Activated naive CD8-positive, alpha-beta T cell treated with anti-CD3 and anti-CD28 coated beads, Interleukin-2, amount 50 U/mL, for 24 hours (primary cell): ENCODE measurements at places on chromosomes 12 and 14.
A peak's percentile ranks its signal among the peaks of the same experiment; 100 is the strongest.

DNA sequence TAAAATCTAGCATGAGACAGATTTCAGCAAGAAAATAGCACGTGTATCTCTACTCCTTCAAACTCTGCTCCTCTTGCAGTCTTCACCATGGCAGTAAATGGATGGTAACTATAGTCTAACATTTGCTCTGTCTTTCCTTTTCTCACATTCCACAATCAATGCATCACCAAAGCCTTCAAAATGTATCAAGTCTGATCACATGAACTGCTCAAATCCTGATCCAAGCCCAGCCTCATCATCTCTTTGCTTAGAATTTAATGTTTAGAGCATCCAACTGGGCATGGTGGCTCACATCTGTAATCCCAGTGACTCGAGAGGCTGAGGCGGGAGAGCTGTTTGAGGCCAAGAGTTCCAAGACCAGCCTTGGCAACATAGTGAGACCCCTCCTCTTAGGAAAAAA is 45.9 kb downstream of the CDK17 start:
- peaks cover 4% of the 10 kb centered on the region for H3K36me3 ChIP-seq
- no peak overlapping the region for H3K27ac ChIP-seq

- no peak for DNase-seq
- no peaks in the 10 kb centered on the region for H3K4me1 ChIP-seq
- peaks cover 20% of the 10 kb centered on the region for H3K27me3 ChIP-seq
- H3K4me3 ChIP-seq = no peak overlapping the region
- H3K27ac ChIP-seq = no peak overlapping the region
Measured at GRCh38 chr14:76514213-76514998, 138.5 kb downstream of the ESRRB start.

DNA sequence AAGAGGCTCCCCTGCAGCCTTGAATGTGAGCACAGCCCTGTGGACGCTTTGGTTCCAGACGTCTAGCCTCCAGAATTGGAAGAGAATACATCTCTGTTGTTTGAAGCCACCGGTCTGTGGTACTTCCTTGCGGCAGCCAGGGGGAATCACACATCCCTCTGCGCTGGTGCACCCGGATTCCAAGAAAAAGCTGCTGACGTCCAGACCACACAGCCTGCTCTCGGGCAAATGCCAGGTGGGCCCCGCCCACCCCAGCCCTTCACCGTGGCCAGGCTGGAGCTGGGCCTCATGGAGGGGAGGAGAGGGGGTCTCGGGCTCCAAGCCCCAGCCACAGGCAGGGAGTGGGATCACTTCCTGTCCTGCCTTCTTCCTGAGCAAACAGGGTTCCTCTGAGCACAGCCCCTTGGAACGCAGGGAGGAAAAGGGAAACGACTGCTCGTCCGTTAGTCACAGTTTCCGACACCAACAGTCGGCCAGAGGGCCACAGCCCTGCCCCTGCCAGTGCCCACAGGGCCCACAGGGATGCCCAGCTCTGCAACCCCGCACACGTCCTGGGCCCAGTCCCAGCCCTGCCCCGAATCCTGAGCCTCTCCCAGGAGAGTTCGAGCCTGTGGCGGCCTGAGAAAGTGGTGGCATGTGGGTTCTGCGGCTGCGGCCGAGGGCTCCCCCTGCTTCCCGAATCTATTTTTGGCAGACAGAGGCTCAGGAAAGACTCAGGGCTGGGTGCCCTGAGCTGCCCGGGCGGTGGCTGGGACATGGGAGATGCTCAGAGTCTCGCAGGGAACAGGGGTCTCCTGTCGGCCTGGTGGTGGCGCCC is 85.3 kb downstream of the RFLNA start:
- no peak for DNase-seq
- H3K27me3 ChIP-seq = no peaks in the 10 kb centered on the region
- H3K4me1 ChIP-seq = no peaks in the 10 kb centered on the region
- H3K27ac ChIP-seq = no peak overlapping the region

- no peaks in the 10 kb centered on the region for H3K27me3 ChIP-seq
- no peak overlapping the region for H3K4me3 ChIP-seq
- no peaks in the 10 kb centered on the region for H3K4me1 ChIP-seq
Measured at GRCh38 chr12:83613586-83614110, 926.9 kb downstream of the TMTC2 start.

- no peak overlapping the region for H3K27ac ChIP-seq
- no peaks in the 10 kb centered on the region for H3K27me3 ChIP-seq
- no peak overlapping the region for H3K4me3 ChIP-seq
Measured at GRCh38 chr14:33610121-33610520, 340.8 kb downstream of the EGLN3 start.

DNA sequence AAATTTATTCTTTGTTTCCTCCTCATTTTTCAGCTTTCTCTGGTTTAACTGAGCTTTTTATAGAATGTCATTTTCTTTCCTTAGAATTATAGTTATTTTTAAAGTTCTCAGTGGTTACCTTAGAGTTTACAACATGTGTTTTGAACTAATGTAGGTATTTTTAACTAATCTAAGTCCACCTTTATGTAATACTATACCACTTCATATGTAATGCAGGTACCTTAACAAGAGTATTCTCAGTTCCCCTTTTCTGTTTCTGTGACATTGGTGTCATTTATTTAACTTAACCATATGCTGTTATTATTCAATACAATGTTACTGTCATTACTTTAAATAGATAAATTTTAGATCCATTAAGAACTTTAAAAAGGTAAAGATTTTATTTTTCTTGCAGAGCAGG is 30.3 kb upstream of the KCNC2 start:
- H3K27me3 ChIP-seq = no peaks in the 10 kb centered on the region
- no peaks in the 10 kb centered on the region for H3K4me1 ChIP-seq
- H3K36me3 ChIP-seq = no peaks in the 10 kb centered on the region
- DNase-seq = no peak
- H3K27ac ChIP-seq = no peak overlapping the region

DNA sequence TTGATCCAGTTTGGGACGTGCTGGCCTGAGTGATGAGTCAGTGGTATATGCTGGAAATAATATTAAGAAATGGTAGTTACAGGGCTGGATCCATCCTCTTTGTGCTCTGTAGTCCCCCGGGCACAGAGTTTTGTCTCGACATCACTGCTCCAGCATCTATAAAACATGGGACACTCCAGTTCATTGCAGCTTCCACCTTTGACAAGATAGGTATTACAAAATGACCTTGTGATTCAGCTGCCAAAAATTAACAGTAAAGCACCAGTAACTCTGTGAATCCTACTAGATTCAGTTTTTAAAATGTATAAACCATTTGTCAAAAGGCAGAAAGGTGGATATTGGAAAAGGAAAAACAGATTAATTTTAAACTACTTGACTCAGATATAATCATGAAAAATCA is 14.6 kb upstream of the GNG2 start:
- no peak for DNase-seq
- peak overlapping the region; percentile 95 for H3K27ac ChIP-seq
- H3K27me3 ChIP-seq = peaks cover 2% of the 10 kb centered on the region
- H3K36me3 ChIP-seq = peaks cover 30% of the 10 kb centered on the region
- peak overlapping the region; percentile 82 for H3K4me3 ChIP-seq

GRCh38 chr12:54141431-54142113 is 47.2 kb downstream of the SMUG1 start:
- no peaks in the 10 kb centered on the region for H3K4me1 ChIP-seq
- H3K36me3 ChIP-seq = no peaks in the 10 kb centered on the region
- peaks cover 16% of the 10 kb centered on the region for H3K27me3 ChIP-seq
- no peak overlapping the region for H3K27ac ChIP-seq
- H3K4me3 ChIP-seq = no peak overlapping the region

DNA sequence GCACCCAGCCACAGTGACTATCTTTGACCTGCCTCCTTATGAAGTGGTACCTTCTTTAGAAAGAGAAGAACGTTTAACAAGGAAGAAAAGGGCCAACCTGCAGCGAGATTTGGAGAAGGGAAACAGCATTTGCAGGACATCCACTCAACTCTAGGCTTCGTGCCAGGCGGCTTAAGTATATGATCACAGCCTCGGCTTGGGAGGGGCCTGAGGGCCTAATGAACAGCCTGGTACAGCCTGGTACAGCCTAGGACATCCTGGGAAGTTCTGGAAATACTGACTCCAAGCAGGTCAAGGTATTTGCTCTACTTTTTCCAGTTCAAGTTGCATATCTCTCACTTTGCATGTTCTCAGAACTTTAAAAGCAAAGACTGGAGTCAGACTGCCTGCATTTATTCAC is 16.1 kb downstream of the HCAR2 start:
- no peak overlapping the region for H3K4me3 ChIP-seq
- DNase-seq = no peak
- H3K27me3 ChIP-seq = no peaks in the 10 kb centered on the region
- no peak overlapping the region for H3K27ac ChIP-seq
- H3K36me3 ChIP-seq = no peaks in the 10 kb centered on the region

GRCh38 chr12:113422030-113422885 is at the start of gene SDSL:
Gene SDSL (plus strand): TSS chr12:113422380. CDS start chr12:113427983, 5,603 bp downstream.
- no peaks in the 10 kb centered on the region for H3K36me3 ChIP-seq
- H3K4me3 ChIP-seq = peak within 1 kb of the TSS; percentile 66
- peaks cover 10% of the 10 kb centered on the region for H3K4me1 ChIP-seq
- peaks cover 9% of the 10 kb centered on the region for H3K27me3 ChIP-seq

- no peaks in the 10 kb centered on the region for H3K27me3 ChIP-seq
- no peak overlapping the region for H3K27ac ChIP-seq
- no peak for DNase-seq
- no peak overlapping the region for H3K4me3 ChIP-seq
Measured at GRCh38 chr14:75626863-75627262, 33.8 kb downstream of the ERG28 start.

- no peaks in the 10 kb centered on the region for H3K27me3 ChIP-seq
- no peaks in the 10 kb centered on the region for H3K36me3 ChIP-seq
- H3K27ac ChIP-seq = no peak overlapping the region
Measured at GRCh38 chr12:74424778-74425177, 112.9 kb upstream of the ATXN7L3B start.

- DNase-seq = no peak
- H3K27me3 ChIP-seq = no peaks in the 10 kb centered on the region
- peaks cover 29% of the 10 kb centered on the region for H3K4me1 ChIP-seq
- H3K36me3 ChIP-seq = no peaks in the 10 kb centered on the region
- H3K27ac ChIP-seq = peak overlapping the region; percentile 81
- H3K4me3 ChIP-seq = peak overlapping the region; percentile 24
Measured at GRCh38 chr12:32272465-32272864, 126.9 kb upstream of the FGD4 start.

DNA sequence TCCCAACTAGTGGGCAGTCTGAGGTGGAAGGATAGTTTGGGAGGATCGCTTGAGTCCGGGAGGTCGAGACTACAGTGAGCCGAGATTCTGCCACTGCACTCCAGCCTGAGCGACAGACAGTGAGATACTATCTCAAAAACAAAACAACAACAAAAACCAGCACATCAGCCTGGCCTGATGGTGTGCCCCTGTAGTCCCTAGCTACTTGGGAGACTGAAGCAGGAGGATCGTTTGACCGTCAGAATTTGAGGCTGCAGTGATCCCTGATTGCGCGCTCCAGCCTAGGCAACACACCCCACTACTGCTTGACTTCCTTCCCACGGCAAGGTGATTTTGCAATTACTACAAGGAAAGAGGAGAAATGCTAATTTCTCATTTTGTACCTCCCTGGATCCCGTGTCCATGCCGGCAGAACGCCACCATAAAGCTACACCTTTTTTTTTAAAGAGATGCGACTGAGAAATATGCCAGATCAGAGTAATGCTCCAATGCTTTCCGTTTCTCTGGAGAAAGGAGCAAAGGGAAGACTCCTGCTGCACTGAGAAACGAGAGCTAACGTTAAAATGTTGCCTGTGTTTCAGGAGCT is 672 bp upstream of the SCFD1 start:
- H3K4me1 ChIP-seq = peaks cover 44% of the 10 kb centered on the region
- H3K4me3 ChIP-seq = peak overlapping the region; percentile 98
- H3K27ac ChIP-seq = peak overlapping the region; percentile 96
- no peaks in the 10 kb centered on the region for H3K27me3 ChIP-seq
- no peak for DNase-seq

GRCh38 chr14:23512156-23512555 is 39.4 kb downstream of the ZFHX2 start:
- H3K27ac ChIP-seq = peak overlapping the region; percentile 49
- peak; percentile 8 for DNase-seq
- peaks cover 6% of the 10 kb centered on the region for H3K4me1 ChIP-seq
- H3K4me3 ChIP-seq = peak overlapping the region; percentile 76
- no peaks in the 10 kb centered on the region for H3K36me3 ChIP-seq
- H3K27me3 ChIP-seq = no peaks in the 10 kb centered on the region

DNA sequence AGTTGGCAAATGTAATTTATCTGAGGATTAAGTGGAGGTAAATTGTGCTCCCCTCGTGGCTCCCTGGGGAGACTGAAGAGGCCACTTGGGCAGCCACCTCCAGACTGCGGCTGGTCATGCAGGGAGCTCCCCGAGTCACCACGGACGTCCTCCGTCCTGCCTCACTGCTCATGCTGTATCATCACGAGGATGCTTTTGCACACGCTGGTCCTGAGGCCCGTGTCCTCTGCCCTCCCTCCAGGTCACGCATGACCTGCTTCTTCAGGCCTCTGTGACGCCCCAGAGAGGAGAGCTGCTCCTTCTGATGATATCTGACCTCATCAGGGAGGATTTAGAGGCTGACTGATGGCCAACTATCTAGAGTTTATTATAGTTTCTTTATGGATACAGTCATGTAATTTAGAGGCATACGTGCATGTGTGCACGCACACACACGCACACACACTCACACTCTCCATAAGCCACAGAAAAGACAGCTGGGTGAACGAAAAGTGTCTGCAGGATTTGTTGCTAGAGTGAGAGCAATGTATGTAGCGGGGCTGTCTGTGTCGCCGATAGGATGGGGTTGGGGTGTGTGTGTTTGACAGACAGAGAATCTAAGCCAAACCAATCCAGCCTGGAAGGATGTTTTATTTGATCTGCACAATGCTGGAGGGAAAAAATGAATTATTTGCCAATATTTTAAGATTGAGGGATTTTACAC is 160.0 kb downstream of the ADGRD1 start:
- peaks cover 9% of the 10 kb centered on the region for H3K4me1 ChIP-seq
- H3K36me3 ChIP-seq = no peaks in the 10 kb centered on the region
- no peak overlapping the region for H3K4me3 ChIP-seq
- no peak overlapping the region for H3K27ac ChIP-seq
- no peak for DNase-seq
- H3K27me3 ChIP-seq = peaks cover 4% of the 10 kb centered on the region

DNA sequence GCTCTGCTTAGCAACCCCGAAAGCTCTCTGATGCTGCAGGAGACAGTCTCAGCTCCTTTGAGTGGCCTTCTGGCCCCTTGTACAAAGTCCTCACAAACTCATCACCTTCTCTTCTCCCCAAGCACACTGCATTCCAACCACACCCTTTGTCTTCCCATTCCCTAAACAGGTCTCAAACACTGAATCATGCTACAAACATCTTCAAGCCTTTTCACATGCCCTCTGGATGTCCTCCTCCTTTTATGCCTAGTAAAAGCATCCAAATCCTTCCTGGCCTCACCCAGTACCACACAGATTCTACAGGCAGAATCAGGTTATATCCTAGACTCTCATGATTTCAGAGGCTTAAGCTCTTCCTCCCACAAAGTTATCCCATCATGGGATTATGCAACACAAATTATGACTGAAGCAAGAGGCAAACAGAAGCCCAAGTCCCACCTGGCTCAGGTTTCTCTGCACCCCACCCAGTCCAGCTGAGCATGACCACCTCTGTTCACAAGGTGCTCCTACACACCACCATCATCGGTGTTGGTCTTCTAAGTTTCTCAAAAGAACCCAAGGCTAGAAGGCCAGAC is 61.4 kb upstream of the PCED1B start:
- H3K4me3 ChIP-seq = no peak overlapping the region
- DNase-seq = no peak
- H3K4me1 ChIP-seq = peaks cover 5% of the 10 kb centered on the region
- peaks cover 14% of the 10 kb centered on the region for H3K27me3 ChIP-seq
- H3K27ac ChIP-seq = no peak overlapping the region

- H3K27me3 ChIP-seq = peaks cover 3% of the 10 kb centered on the region
- H3K27ac ChIP-seq = no peak overlapping the region
- DNase-seq = no peak
- no peaks in the 10 kb centered on the region for H3K36me3 ChIP-seq
- H3K4me1 ChIP-seq = no peaks in the 10 kb centered on the region
Measured at GRCh38 chr14:94638339-94638738, 26.1 kb downstream of the SERPINA3 start.
